NCI-H1694 treated with DMSO at 0.1 percent for 48 hours (cell line): ENCODE measurements at places on chromosomes 6 and 20.

DNA sequence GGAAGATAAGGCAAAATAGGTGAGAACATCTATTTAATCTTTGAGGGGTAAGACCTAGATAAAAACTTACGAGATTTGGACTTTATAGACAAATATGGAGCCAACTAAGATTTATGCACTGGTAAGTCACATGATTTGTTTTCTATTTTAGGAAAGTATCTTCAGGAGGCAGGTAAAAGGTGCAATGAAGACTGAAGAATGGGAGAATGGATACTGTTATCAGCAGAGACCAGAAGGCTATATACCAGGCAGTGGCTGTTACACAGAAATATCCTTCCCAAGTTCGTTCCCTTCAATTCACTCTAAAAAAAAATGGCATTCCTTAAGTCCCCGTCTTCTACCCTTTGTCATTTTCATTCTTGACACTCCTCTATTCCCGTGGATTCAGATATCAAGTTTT lies 123.8 kb downstream of the MYB start:
- DNase-seq = no peak

- DNase-seq = no peak
These were observed 123.5 kb downstream of the ADGRB3 start for GRCh38 chr6:68758559-68758958.

DNA sequence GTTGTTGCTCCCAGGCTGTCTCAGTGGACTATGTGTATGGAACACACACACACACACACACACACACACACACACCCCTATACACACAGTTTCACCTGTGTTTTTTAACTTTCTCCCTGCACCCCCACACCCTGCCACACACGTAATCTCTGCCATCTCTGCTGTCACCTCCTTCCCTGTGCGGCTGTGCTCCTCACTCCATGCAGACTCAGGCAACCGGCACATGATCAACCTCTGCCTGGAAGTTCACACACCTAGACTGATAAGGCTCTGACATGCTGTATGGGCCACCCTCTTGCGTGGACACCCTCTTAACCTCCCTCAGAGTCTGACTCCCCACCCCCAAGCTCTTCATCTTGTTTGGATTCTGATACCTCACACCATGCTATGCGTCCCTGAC lies 152.3 kb upstream of the THEMIS start:
- no peak for DNase-seq

DNA sequence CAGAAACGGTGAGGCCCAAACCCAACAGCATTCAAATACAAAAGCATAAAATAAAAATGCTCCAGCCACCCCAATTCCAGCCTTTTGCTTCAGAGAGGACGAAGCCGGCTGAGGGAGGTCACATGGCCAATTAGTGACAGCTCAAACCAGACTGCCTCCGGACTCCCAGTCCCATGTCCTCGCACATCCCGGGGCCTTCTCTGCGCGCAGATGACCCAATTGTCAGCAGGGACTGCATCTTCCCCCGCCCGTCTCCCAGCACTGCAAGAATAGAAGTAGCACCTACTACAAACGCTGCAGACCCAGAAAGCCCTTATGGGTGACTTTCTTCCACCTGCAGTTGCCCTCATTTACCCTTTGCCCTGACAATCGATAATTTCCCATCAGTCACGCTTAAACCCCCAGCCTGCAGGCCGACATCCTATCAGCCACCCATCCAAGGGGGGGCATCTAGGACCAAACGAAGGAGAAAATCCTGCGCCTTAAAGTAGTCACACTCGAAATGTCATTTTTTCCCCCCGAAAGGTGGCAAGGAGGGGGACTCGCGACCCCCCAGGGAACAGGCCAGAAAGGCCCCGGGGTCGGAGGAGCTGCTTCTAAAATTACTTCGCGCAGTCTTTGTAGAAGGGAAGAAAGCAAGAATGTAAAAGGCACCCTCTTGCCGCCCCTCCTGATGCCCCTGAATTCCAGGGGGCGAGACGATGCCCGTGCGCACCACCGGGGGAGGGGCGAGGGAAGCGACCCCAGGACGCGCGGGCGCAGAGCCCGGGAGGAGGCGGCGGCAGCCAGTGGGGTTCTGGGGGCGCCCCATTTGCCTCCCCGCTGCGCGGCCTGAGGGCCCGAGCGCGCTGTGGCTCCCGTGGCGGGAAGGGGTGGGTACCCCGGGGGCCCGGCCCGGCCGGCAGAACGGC lies 792 bp downstream of the SLC23A2 start:
- DNase-seq = no peak

DNA sequence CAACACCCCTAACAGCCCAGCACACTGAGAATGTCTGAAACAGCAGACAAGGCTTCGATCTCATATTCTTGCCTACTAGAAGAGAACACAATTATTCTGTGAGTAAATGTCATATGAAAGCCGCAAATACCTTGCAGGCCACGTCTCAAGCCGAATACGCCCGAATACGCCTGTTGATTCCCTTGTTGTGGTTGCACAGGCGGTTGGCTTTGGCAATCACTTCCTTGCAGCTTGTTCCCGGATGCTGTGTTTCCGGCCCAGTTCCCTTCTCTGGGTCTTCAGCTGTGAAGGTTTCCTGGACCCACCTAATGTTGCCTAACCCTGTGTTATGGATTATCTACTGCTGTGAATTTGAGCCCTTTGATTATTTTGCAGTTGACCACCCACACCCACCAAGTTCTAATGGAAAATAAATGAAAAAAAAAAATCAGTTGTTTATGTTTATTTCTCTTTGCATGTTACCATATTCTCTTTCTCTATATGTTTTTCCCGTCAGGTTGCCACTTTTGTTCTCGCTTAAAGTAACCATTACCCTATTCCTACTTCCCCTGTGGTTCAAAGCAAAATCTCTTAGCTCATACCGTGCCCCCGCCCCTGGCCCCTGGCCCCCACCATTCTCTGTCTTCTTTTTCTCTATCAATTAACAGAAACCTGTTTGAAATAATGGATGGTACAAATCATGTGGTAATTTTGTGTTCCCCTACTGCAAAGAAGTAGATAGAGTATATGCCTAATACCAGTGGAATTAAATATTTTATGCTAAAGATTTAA lies 172.4 kb downstream of the ADGB start:
- no peak for DNase-seq

- DNase-seq = no peak
These were observed 118.8 kb downstream of the PHACTR3 start for GRCh38 chr20:59723108-59723500.

GRCh38 chr20:50517817-50518154 lies 7.6 kb downstream of the PTPN1 start:
- no peak for DNase-seq

- no peak for DNase-seq
These were observed 39.9 kb upstream of the ZNF831 start for GRCh38 chr20:59123678-59124255.

GRCh38 chr20:25738198-25738597 lies 41.5 kb upstream of the ZNF337 start:
- no peak for DNase-seq

DNA sequence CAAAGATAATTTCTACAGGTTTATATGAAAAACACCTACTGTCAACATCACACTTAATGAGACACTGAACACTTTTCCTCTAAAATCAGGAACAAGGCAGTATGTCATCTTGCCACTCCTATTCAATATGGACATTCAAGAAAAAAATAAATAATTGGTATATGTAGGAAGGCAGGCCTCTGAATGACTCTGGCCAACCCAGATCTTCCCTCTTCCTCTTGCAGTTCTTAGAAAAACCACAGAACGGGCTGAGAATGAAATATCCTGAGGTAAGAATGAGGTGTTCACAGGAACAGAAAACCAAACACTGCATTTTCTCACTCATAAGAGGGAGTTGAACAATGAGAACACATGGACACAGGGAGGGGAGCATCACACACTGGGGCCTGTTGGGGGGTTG lies 1207.2 kb upstream of the CITED2 start:
- no peak for DNase-seq

DNA sequence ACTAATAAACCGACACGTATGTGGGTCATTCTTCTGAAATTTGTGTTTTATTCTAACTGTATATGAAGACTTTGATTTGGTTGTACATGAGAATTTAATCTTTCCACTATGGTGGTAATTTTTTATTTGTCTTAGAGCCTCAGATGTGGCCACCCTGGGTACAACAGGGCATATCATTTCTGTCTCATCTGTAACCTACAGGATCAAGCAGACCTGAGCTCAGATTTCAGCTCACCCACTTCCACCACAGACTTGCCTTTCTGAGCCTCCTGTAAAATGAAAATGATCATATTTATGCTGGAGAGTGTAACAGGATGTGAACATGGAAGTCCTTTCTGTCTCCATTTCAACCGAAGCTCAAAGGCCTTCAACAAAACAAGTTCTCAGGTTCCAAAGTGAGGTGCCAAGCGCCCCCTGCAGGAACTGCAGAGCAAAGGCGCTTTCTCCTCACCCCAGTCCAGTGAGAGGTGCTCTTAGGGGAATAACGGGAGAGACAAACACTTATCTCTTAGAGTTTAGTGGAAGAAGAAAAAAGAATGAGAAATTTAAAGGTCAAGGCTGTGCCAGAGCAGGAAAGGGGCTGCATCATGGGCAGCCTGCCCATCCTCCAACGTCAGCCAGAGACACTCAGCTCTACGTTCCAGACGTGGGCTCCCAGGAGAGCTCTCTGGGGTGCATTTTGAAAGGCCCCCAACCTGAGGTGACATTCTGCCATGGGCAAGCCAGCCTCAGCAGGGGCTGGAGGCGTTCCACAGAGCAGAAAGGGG lies 23.0 kb upstream of the CD24 start:
- peak; percentile 36 for DNase-seq

DNA sequence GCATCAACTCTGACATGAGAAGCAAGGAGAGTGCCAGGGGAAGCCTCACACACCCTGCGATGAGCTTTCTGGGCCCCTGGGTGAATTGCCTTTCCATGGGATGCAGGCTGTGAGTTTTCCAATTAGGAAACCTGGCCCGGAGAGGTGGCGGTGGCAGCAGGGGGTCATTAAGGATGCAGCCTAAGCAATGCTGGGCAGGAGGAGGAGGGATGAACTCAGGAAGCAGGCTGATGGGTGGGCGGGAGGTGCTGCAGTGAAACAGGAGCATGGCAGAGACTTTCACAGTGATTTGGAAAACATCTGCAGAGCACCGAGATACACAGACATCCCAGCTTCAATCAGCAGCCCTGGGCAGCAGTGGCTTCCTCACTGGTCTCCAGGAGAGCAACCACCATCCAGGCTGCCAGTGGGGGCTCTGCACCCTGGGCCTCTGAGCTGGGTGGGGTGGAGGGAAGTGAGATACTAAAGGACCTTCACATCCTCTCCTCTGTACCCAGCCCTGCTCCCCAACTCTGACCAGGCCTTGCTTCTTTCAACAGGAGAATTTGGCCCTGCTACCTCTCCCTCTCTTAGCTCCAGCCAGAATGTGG lies 44.9 kb downstream of the LRFN2 start:
- no peak for DNase-seq

- DNase-seq = no peak
These were observed 37.9 kb upstream of the JARID2 start for GRCh38 chr6:15207923-15208322.

DNA sequence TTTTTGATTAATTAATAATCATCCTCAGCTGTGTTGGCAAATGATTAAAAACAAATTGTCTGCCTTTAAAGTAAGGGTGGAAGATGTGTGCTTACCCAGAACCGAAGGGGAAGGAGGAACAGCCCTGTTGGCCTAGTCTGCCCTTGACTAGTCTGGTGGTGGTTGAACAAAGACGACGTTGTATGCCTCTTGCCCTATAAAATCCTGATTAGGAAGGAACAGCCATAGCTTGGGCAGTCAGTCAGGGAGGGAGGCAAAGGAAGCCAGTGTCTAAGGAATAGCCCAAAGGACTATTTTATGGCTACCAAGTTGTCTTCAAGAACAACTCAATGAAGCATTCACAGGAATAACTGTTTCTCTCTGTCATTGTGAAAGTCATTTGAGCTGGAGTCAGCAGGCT lies 70.7 kb downstream of the PRDM1 start:
- DNase-seq = no peak

- DNase-seq = no peak
These were observed 19.0 kb downstream of the HIVEP1 start for GRCh38 chr6:12030993-12031550.

DNA sequence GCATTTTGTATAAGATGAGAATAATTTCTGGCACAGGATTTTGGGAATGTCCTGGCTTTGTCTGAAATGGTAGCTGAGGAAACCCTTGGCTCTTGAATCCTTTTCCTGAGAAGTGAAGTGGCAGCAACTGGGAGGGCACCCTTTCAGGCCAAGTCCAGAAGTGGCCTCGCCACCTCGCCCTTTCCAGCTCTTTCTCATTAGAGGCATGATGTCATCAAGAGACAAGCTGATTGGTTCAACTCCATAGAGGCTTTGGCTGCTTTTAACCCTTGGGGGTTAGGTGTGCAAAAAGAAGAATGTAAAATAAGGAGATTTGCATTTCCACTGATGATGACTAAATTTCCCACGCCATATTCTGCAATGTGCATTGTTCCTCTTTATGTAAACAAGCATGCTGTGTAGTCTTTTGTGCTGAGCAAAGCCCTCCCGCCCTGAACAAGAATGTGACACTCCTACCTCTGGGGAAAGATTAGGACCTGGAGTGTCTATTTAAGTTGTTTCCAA lies 116.5 kb downstream of the TCP11 start:
- DNase-seq = no peak

DNA sequence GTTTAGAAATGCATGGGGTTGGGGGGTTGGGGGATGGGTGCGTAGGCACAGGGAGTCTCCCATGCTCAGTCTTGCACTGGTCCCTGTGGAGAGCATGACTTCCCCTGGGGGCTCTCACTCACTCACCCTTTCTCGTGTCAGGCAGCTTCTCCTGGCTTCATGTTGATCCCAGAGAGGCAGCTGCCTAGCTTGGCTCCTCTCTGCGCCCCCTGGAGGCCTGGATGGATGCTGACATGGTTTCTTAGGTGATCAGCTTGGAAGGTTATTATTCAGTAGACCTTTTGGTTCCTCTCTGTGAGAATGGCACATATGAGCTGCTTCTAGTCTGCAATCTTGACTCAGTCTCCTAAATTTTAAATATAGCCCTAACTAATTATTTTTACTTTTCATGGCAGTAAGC lies 109.3 kb upstream of the FAM83B start:
- no peak for DNase-seq

GRCh38 chr6:163249651-163250101 lies 164.8 kb upstream of the QKI start:
- no peak for DNase-seq

DNA sequence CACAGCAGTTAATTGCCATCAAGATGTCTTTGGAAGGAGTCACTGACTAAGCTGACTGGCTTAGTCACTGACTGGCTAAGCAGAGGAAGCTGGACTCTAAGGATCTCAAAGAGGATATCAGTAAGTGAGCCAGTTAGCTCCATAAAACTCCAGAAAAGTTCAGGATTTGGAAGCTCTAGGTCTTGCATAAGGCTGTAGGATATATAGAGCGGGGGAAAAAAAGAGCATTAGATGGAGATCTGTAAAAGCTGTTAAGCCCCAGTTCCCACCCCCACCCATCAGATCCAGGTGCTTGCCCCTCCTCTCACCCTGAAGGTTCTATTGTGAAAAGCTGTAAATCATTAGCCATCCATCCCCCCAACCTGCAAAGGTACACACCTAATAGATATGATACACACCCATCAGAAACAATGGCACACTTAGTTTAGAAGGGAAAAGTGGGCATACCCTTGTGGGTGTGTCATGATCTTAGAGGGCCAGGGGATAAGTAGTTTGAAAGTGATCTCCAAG lies 32.2 kb downstream of the CARMIL1 start:
- DNase-seq = no peak

GRCh38 chr20:44454306-44454963 lies 21.2 kb upstream of the TTPAL start:
- no peak for DNase-seq
